ENCODE measurements at places on chromosomes 1 and 21.

DNA sequence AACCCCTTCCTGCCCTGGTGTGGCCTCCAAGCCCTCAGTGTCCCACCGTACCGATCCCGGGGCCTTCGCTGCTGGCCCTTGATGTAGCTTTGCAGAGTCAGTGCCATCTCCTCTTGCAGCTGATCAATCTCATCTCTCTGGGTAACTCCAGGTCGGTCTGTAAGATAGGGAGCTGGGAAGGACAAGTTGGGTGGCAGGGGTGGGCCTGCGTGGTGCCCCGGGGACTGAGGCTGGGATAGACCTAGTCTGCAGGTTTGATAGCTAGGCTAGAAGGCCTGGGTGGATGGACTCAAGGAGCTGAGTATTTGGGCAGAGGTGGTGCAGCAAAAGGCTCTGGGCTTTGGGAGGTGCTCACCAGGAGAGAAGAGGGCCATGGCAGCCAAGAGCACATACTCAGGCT lies 4.9 kb downstream of the TOMM40L start:
- DNase-seq = no peak

DNA sequence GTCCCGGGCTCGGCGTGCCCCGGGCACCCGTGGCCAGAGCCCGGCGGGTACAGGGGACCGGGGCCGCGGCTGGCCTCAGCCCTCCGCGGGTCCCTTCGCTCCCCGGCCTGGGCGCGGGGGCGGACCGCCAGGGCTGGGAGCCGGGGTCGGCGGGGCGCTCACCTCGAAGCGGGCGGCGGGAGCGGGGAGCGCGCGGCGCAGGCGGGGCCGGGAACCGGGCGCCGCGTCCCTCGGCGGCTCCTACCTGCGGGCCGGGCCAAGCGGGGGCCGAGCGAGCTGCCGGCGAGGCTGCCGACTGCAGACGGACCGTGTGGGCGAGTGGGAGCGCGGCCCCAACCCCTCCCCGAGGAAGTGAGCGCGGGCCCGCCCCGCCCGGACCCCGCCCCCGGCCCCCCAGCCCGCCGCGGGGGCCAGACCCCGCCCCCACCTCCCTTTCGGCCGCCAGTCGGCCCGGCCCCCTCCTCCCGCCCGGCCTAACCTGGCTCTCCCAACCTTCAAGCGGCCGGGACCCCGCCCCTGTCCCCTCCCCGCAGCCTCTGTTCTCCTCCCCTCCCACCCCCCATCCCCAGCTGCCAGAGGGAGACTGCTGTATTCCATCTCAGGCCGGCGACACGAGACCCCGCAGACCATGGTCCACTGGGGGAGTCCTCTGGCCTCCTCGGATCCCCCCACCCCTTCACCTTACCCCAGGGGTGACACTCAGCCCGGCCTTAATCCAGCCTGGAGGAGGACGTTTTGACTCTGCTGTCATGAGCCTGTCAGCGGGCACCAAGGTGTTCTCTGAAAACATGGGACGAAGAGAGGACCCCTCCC lies at the start of gene FHL3:
TSS of gene FHL3 (minus strand) at position 320 of the 813 bp plus-strand sequence. CDS start 6,102 bp downstream, outside the sequence.
- peak; percentile 34 for DNase-seq

GRCh38 chr1:67294836-67295617 lies 12.6 kb upstream of the IL12RB2 start:
- DNase-seq = no peak

DNA sequence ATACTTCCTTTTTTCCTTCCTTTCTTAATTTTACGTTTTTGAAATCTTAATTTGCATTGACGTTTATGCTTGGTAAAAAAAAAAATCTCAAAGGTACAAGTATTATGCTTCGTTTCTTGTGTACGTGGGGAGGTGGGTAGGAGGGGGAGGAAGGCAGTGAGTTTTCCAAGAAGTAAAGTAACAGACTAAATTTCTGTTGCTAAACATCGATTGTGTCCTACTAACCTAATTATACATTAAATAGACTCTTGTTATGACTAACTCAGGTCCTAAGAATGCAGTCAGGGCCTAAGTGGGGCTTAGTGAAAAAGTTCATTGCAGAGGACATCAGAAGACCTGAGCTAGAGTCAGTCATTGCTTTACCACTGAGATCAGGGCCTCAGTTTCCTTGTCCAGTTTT lies 17.5 kb downstream of the NEK7 start:
- DNase-seq = no peak

DNA sequence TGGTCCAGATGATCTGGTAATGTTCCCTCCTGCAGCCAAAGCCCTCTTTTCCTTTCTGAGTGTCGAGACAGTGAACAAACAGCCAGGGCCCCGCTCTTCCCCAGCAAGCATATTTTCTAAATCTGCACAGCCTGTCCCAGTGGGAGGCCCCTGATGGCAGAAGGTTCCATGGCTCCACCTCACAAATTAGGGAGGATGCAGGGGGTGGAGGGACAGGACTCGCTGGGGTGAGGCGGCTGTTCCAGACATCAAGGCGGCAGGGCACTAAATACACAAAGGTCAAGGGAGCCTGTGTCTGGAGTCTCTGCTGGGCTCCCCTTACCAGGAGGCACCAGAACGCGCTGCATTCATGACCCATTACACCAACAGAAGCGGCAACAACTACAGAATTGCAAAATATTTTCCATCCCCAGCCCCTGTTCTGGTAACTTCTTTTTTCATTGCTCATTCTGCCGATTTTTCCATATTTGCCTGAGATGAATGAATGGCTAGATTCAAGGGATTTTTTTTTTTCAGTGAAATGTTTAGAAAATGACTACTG lies 27.0 kb upstream of the PRELP start:
- DNase-seq = no peak

DNA sequence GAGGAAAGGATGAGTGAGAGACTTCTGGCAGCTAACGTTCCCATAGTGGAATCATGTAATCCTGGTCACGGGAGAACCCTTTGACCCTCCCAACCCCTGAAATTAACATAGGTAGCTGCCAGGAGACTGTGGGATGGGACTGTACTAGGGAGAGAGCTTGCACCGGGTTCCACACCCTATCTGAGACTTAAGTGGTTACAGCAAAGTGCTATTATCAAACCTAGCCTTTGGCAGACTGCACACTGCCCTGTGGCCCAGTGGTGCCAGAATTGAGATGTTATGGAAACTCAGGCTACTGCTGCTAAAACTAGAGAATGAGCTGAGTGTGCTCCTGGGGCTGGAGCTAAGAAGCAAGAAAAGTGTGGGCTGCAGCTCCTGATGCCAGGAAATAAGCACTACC lies 79.6 kb upstream of the PDC start:
- DNase-seq = no peak

DNA sequence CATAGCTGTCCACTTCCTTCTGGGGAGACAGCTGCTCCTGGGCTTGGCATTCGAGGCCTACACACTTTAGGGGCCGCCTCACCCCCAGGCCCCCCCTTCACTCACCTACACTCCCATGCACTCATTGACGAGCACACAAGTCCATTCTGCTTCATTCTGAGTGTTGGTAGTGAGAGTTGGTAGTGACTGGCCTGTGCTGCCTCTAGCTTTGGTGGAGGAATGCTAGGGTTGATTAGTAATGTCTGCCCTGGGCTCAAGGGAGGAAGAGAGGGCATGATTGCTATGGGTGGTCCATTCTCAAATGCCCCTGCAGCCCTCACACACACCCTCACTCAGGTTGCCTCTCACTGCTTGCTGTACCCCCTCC lies 30.4 kb downstream of the TRIM11 start:
- peak; percentile 37 for DNase-seq

- DNase-seq = no peak
These were observed 97.0 kb downstream of the CHRM3 start for GRCh38 chr1:239483391-239483790.

- no peak for DNase-seq
These were observed 20.4 kb downstream of the PRPF38A start for GRCh38 chr1:52424813-52425212.

DNA sequence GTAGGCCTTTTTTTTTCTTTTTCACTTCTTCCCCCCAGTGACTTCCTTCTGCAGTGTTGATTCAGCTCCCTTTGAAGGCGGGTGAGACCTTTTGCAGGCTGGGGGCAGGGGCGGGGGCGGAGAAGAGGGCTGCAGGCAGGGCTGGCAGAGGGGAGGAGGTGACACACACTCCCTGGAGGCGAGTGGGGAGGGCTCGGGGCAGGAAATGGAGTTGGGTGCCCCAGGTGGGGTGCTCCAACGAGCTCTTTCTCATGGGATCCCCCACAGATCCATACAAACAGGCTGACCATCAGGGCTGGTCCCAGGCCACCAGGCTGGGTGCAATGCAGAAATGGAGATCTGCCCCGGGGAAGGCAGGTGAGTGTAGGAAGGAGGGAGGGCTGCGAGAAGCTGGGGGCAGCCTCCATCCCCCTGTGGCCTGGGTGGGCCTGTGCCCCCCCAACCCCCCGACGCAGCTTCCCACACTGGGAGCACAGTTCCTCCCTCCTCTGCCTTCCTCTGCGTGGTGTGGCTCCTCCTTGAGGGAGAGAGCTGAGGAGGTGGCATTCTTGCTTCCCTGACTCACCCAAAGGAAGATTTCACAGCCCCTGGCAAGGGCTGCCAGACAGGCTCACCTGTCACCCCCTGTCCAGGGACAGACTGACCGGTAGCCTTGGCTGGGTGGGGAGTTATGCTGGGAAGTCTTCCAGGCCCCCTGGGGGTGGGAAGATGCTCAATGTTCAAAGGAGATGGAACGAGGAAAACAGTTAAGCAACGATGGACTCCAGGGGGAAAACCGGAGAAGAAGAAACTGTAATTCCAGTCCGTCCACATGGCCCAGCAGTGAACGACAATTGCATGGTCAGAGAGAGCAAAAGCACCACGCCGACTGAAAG lies 7.1 kb upstream of the ITGB2 start:
- peak; percentile 53 for DNase-seq

- no peak for DNase-seq
These were observed 39.6 kb downstream of the NUF2 start for GRCh38 chr1:163361123-163361934.

- no peak for DNase-seq
These were observed 68.4 kb downstream of the LRRC8D start for GRCh38 chr1:89889323-89889615.

DNA sequence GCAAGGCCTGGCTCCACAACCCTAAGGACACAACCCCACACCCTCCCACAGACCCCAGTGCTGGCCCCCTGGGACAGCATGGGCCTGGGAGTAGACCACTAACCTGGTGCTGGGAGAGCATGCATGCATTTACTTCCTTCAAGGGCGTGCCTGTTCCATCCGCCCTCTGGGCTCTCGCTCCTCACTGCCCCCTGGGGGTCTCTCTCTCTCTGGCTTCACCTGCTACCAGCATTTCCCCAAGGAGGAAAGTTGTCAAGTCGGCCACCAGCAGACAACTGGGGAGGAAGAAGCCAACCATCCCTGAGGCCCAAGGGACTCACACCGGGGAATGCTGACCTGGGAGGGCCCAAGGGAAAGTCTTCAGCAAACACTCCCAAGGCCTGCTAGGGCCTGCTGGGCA lies 6.5 kb downstream of the LRP8 start:
- DNase-seq = no peak

DNA sequence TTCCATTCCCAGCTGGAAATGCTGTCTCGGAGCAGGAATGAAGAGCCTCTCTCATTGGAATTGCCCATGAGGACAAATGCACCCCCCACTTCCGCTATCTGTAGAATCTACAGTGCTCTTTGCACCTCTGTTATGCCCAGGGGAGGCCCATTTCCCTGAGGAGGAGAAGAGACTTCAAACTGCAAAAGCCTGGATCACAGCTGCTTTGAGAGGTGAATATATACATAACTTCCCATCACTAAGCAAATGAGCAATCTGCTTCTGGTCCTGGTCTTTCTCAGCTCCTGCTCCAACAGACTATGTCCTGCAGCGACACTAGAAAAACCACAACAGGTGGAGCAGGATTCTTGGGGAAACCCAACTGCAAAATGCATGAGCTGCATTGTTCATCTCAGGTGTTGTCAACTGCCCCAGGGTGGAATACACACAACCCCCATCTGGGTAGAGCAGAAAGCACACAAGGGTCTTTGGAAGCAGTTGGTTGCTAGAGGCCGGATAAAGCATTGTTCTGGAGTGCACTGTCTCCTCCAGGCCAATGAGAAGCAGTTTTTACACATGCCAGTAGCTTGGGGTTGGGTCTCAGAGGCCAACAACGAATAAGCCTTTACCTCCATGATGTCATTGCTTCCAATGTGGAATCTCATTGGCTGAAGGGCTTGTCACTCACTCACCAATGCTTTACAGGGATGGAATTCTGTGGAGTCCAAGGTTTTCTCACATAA lies 67.7 kb upstream of the RAB4A start:
- DNase-seq = peak; percentile 36

GRCh38 chr1:179124873-179125272 lies 43.0 kb downstream of the TOR3A start:
- peak; percentile 38 for DNase-seq

- DNase-seq = no peak
These were observed 305.6 kb upstream of the LYPLAL1 start for GRCh38 chr1:218867941-218868626.

DNA sequence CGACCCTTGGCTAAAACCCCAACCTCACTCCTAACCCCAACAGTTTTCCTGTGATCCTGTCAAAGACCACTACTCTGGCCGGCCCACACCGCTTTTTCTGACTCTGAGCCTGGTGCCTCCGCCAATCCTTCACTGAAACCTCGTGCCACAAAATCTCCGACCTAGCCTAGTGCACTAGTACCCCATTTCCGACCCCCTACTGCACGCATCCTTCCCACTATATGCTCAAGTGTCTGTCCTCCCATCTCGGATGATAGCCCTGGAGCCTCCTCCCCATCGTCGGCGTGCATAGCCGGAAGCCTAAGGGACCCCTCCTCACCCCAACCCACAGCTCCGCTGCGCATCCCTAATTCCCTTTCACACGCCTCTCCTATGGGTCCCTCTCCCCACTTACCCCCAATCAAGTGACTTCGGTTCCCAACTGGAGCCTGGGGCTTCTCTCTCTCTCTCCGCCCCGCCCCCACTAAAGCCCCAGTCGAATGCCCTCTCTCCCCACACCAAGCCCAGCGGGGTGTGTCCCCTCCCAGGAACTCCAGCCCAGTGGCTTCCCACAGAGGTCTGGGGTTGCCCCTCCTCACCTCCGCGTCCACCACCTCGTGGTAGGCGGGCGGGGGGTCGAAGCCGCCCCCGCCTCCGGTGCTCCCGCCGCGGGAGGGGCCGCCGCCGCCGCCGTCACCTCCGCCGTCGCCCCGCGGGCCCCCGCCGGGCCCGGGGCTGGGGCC lies 791 bp downstream of the USP24 start:
- DNase-seq = no peak
